ENCODE measurements at places on chromosomes 3 and 15. TPM values are rescaled to one million over a fixed set of nuclear protein-coding genes. Genes with fewer than 3 reads are reported as not detected.

SLC28A1 gene
- total RNA-seq = not detected

XCR1 gene
- total RNA-seq = not detected

- H3K36me3 ChIP-seq = no peaks in the 10 kb centered on the region
- no peaks in the 10 kb centered on the region for H3K27me3 ChIP-seq
- H3K4me1 ChIP-seq = no peaks in the 10 kb centered on the region
- no peak overlapping the region for H3K27ac ChIP-seq
- H3K4me3 ChIP-seq = no peak overlapping the region
These were observed 939.4 kb downstream of the MCTP2 start for GRCh38 chr15:95170561-95171380.

DNA sequence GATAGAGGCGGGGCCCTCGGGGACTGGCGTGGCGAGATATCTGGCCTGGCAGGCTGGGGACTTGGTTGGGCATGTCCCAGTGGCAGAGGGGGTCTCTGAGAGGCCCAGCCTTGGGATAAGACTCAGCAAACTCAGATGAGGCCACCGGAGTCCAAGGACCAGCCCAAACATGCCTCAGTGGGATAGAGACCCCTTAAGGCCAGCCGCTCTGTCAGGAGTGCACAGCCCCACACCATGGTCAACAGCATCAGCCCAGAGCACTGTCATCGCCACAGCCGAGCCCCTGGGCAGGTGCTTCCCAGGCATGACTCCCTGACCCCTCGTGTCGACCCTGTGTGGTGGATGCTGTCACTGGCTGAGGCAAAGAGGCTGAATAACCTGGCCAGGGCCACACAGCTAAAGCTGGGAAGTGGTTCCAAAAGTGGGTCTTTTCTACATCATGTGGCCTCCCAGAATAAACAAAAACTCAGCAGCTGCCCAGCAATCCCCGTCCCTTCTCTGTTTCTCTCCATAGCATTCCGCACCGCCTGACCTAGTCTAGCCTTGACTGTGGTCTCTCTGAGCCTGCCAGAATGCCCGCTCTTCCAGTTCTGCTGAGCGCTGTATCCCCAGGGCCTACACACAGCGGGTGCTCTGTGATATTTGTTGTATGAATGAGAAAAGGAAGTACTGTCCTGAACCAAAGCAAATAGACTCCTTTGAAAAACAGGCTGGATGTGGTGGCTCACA is 15.1 kb downstream of the CTSH start:
- DNase-seq = no peak
- H3K36me3 ChIP-seq = peaks cover 2% of the 10 kb centered on the region
- H3K27ac ChIP-seq = no peak overlapping the region
- peaks cover 1% of the 10 kb centered on the region for H3K4me1 ChIP-seq
- H3K4me3 ChIP-seq = no peak overlapping the region
- H3K27me3 ChIP-seq = no peaks in the 10 kb centered on the region

DNA sequence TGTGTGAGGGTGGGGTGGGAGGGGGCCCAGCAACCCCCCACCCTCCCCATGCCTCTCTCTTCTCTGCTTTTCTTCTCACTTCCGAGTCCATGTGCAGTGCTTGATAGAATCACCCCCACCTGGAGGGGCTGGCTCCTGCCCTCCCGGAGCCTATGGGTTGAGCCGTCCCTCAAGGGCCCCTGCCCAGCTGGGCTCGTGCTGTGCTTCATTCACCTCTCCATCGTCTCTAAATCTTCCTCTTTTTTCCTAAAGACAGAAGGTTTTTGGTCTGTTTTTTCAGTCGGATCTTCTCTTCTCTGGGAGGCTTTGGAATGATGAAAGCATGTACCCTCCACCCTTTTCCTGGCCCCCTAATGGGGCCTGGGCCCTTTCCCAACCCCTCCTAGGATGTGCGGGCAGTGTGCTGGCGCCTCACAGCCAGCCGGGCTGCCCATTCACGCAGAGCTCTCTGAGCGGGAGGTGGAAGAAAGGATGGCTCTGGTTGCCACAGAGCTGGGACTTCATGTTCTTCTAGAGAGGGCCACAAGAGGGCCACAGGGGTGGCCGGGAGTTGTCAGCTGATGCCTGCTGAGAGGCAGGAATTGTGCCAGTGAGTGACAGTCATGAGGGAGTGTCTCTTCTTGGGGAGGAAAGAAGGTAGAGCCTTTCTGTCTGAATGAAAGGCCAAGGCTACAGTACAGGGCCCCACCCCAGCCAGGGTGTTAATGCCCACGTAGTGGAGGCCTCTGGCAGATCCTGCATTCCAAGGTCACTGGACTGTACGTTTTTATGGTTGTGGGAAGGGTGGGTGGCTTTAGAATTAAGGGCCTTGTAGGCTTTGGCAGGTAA is 8.1 kb downstream of the FAM131A start:
- DNase-seq = no peak
- H3K4me1 ChIP-seq = peaks cover 12% of the 10 kb centered on the region
- no peak overlapping the region for H3K27ac ChIP-seq
- H3K4me3 ChIP-seq = no peak overlapping the region
- H3K27me3 ChIP-seq = no peaks in the 10 kb centered on the region
